ENCODE measurements at places on chromosomes 12 and 14.

GRCh38 chr12:132635076-132635955 lies 16.7 kb downstream of the P2RX2 start:
- DNase-seq: no peak

- DNase-seq: no peak
These were observed 9.0 kb upstream of the YLPM1 start for GRCh38 chr14:74754157-74754556.

GRCh38 chr14:69373104-69373503 lies 25.0 kb downstream of the ERH start:
- DNase-seq: no peak

- DNase-seq: no peak
These were observed 68.6 kb downstream of the FIGNL2 start for GRCh38 chr12:51779876-51780275.

DNA sequence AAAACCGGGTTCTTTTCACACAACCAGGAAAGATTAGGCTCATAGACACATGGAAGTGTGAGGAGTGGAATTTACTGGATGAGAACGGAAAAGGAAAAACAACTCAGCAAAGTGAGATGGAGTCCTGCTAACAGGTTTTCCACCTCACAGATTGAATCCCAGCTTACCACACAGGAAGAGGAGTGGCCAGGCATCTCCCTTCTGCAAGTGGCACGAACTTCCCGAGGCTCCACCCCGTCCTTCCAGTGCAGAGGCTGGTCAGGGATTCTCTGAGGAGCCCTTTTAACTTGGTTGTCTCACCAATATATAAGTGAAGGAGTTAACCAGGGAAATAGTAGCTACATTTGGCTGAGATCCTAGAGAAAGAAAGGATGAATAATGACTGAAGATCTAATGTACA lies 102.8 kb downstream of the SCAF11 start:
- DNase-seq: no peak

GRCh38 chr12:49540229-49541139 lies 1.7 kb downstream of the KCNH3 start:
- no peak for DNase-seq

- DNase-seq: no peak
These were observed 3.0 kb downstream of the SDSL start for GRCh38 chr12:113424915-113425823.

DNA sequence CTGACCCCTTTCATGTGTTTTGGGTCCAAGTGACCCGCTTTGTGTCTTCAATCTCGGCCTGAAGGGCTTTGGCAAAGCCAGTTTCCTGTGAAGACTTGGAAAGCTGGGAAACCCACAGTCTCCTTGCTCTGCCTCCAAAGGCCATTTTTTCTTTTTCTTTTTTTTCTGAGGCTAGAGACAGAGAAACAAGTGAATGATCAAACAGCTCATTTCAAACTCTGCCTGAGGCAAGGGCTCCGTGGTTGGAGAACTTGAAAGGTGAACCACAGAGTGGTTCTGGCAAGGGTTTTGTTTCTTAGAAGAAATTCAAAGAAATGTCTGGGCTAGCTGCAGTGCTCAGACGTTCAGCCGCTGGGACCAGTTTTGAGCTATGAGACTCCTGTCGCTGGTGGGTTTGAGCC lies 62.7 kb downstream of the ERH start:
- DNase-seq: no peak

DNA sequence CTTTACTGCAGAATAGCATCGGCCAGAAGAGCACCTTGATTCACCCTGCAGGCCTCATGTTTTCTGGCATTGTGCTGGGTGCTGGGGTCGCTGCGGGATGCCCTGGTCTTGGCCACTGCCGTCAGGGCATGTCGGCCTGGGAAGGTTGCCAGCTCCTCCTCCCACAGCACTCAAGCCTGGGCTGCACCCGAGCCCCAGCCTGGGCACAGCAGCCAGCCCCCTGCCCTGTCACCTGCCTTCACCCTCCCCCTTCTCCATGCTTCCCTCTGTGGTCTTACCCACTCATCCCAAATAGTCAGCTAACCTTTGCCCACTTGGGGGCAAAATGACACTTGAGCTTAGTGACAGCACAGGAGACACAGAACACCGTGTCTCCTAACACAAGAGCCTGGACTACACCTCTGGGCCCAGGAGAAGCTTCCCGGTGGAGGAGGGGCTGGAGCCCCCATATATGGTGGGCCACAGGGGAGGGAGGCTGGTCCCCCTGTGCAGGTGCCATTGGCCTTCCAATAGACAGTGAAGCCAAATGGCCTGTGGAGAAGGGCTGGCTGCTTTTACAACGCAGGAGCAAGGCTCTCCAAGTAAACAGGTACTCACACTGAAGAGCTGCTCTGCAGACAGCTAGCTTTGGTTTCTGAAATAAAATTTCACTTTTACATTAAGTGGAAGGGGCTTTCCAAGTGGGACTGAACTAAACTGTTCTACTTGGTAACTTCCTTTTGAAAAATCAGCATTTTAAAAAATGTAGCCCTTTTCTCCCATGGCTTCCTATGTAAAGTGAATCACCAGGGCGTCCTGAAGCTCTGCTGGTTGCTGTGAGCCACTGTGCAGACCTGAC lies 51.2 kb upstream of the AMN start:
- no peak for DNase-seq

All from NCI-H748 treated with DMSO at 0.1 percent for 48 hours (cell line).